ENCODE measurements at places on chromosomes 5 and 9.

- DNase-seq: no peak
Measured at GRCh38 chr9:114317665-114318357, 5.1 kb upstream of the ORM1 start.

GRCh38 chr5:120354126-120354525, 110.0 kb upstream of the PRR16 start:
- DNase-seq: no peak

DNA sequence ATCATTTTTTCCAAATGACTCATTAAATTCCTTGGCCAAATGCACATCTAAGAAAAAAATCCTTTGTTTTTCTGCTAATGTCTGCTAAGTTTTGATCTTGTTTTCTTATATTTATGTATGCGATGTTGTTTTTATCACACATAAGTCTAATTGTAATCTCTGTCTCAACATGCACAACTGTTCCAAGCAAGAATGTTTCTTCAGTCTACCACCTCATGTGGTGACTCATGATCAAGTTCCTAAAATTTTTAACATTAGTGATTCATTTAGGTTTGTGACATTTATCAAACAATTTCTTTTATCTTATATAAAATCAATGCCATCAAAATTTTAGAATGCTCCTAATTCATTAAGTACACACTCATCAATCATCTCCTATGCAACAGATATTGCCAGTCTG, 763.9 kb upstream of the FAM174A start:
- no peak for DNase-seq

- no peak for DNase-seq
Measured at GRCh38 chr5:50881407-50881806, 215.0 kb downstream of the PARP8 start.

DNA sequence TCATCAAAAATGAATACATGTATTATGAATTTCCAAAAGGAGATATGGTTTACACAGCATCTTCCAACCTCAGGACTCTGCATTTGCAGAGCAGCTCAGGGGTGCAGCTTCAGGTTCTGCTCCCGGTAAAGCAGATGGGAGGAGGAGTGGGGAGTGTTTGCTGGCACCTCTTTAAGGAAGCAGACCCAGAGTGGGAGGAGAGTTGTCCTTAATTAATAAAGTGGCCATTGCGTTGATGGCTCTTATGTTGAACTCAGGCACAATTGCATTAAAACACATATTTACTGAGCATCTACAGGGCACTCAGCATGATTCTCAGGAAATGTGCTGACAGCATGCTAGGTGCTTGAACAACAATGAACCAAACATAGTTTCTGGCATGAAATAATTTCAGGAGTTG, 121.0 kb downstream of the PDZD2 start:
- no peak for DNase-seq

GRCh38 chr5:18043344-18043743, 409.1 kb downstream of the TAF11L14 start:
- DNase-seq: no peak

GRCh38 chr5:139639619-139640380, 8.3 kb upstream of the CXXC5 start:
- peak; percentile 16 for DNase-seq

GRCh38 chr5:94157704-94158539, 416.5 kb upstream of the POU5F2 start:
- no peak for DNase-seq

DNA sequence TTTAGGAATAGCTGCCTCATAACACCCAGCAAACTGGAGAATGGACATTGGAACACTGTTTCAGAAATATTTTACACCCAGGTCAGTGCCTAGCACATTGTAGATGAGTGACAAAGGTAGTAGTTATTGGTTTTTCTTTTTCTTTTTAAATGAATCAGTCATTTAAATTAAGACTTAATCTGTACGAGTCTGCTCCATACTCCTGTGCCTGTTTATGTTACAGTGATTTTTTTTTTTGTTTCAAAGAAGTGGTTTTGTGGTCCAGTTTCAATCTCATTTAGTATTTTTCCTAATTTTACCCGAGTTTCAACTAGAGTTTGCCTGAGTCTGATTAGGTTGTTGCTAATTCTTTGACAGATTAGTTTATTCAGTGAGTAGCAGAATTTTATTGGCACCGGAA, 16.2 kb downstream of the LMNB1 start:
- no peak for DNase-seq

- no peak for DNase-seq
Measured at GRCh38 chr5:10599862-10600284, 36.0 kb downstream of the ANKRD33B start.

GRCh38 chr5:175487514-175488222, 9.3 kb downstream of the SFXN1 start:
- no peak for DNase-seq

DNA sequence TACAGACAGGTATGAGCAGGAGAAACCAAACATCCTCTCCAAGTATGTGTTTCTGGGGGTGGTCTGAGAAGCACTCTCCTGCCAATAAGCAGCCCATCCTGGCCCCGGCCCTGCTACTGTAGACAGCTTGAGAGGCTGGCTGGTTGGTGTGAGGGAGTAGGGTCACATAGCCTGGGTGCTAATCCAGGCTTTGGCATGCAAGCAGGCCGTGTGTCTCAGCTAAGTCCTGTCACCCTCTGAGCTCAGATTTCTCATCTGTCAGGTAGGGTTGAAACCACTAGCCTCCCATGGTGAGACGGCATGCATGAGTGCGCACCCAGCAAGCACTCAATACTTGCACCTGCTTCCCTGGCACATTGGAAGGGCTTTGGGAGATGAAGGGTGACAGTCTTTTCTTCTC, 49.8 kb upstream of the PHYKPL start:
- no peak for DNase-seq

DNA sequence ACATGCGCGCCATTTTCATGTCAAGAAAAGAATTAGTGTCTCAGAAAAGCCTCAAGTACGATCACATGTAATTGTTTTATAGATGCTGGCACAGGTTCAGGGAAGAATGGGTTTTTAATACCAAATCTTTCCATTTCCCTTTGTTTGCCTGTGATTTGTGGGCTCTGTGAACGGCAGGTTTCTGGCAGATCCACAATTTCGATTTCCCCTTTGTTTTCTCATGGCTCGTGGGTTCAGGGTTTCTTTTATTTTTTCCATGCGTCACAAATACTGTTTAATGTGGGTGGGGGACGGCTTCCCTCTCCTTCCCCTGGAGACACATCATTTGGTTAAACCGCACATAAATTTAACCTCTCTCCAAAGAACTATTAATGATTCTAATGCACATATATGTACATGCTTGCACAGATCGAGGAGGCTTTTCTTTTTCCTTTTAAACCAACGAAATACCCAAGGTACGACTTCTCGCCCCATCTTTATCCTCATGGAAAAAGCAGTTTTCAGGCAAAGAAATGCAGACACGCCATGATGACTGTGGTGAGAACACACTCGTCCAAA, 195.9 kb downstream of the SLIT3 start:
- DNase-seq: no peak

DNA sequence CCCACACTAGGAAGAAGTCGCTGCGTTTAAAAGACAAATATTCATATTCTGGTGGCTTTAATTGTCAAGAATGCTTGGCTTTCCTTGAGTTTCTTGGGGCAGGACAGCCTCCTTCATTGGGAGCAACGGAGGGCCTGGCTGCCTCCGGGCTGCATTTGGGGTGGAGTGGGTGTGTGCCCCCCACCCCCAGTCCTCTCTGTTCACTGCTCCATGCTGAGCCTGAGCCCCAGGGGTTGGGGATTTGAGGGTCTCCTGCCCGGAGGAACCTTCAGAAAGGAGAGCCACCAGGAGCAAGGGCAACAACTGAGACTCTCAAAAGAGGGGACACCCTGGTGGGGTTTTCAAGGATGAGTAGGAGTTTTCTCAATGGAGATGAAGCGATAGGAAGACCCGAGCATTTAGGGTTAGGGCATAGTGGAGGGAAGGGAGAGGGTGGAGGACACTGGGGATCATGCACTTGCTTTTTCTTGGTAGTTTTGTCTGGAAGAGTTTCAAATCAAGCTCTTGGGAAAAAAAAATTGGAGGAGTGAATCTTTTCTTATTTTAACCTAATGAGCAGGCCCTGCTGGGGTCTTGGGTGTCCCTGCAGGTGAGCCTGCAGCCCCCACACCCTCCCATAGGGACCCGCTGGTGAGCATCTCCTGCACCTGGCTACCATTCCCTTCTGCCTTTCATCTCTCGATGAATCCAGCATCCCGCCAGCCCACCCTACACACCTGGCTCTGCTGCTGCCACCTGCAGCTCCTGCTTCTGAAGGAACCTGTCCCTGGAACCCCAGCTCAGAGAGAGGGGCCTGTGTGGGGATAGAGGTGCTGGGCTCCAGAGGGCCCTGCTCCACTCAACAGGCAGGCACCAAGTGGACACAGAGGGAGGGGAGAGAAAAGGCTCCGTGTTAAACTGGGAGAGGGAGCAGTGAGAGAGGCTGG, 4.1 kb downstream of the SLC6A19 start:
- no peak for DNase-seq

DNA sequence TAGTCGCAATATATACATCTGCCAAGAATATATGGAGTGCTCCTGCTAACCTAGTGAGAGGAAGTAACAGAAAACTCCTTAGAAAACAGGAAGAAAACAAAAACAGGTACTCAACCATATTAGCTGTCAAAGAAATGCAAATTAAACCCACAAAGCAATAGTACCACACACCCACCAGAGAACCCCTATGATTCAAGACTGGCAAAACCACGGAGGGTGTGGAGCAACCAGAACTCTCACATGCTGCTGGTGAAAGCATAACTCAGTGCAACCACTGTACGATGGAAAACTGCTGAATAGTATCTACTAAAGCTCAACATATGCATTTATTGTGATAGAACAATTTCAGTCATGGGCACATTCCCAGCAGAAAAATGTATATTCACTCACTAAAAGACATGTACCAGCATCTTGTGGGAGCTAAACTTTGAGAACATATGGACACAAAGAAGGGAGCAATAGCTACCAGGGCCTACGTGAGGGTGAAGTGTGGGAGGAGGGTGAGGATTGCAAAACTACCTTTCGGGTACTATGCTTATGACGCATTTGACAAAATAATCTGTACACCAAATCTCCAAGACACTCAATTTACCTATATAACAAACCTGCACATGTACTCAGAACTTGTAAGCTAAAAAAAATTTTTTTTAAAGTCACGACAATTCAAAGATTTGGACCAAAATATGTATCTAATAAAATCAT, 34.0 kb downstream of the PTPN3 start:
- no peak for DNase-seq

GRCh38 chr9:124285903-124286291, 28.1 kb downstream of the NEK6 start:
- no peak for DNase-seq

GRCh38 chr9:1198085-1198484, 147.9 kb downstream of the DMRT2 start:
- DNase-seq: no peak

- DNase-seq: peak; percentile 56
Measured at GRCh38 chr5:173917788-173918786, 29.9 kb downstream of the CPEB4 start.

DNA sequence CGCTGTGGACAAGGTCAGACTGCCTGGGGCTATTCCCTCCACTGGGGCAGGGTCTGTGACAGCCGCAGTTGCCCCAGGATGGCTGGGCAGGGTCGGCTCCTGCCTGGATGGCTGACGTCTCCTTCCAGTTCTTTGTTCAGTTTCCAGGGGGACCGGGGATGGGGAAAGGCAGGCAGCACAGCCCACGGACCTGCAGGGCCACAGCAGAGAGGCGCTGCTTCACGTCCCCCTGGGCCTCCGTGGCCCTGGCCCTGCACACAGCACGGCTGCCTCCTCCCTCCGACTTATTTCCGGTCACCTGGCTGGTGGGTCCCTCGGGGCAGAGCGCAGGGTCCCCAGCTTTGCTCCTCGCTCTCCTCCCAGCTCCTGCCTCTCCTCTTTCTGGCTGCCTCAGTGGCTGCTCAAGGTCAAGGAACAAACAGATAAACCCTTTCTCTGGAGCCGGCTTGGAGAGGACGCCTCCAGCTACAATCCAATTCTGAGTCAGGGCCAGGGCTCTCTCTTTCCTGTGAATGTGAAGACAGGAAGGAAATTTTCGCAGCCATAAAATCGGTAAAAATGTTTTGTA, 169.7 kb downstream of the C9orf50 start:
- no peak for DNase-seq

- no peak for DNase-seq
Measured at GRCh38 chr9:8348756-8349155, 549.2 kb upstream of the DMAC1 start.

DNA sequence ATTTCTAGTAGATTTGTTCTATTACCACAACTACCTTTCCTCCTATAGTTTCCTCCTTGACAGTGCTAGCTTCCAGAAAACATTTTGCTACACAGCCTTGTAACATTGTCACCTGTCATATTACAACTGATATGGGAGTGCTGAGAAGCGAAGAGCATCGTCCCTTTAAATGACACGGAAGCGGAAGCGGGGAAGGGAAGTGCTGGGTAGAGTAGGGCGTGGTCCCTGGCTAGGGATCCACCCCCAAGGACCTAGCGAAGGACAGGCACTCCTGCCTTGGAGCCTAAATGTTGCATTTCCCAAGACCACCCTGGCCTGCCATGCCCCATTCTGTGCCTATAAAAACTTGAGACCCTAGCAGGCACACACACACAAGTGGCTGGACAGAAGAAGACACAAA, 57.4 kb upstream of the RANBP6 start:
- DNase-seq: no peak

- DNase-seq: no peak
Measured at GRCh38 chr9:112408819-112409218, 28.9 kb downstream of the HSDL2 start.

GRCh38 chr5:67301285-67301903, 104.8 kb upstream of the CD180 start:
- DNase-seq: no peak

DNA sequence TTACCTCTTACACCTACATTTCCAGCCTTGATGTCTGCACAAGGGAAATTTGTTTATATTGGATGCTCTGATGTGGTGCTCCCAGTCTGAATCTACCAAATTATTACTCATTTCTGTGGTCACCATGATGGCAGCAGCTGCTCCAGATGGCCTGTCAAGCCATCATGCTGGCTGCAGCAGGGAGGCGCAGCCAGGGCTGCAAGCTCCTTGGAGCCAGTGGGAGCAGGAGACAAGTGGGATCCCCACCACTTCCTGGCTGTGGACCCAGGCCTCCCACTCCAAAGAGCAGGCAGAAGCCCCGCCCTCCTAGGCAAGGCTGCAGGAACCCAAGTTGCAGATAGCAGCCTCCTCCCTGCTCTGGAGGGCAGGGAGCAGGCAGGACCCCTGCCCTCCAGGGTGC, 241.1 kb upstream of the ATP10B start:
- no peak for DNase-seq
